ENCODE measurements at places on chromosomes 5 and 9. TPM values are rescaled to one million over a fixed set of nuclear protein-coding genes. Genes with fewer than 3 reads are reported as not detected.

DNA sequence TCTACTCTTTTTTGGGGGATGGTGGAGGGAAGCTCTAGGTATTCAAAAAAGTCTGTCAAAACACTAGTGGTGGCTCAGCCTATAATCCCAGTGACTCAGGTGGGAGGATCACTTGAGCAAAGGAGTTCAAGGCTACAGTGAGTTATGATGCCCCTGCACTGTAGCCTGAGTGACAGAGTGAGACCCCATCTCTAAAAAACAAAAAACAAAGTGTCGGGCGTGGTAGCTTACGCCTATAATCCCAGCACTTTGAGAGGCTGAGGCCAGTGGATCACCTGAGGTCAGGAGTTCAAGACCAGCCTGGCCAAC lies 15.8 kb upstream of the SLC35D2 start:
- H3K4me3 ChIP-seq, result no peak overlapping the region
- H3K4me1 ChIP-seq, result peaks cover 9% of the 10 kb centered on the region
- peak overlapping the region; percentile 41 for H3K27ac ChIP-seq
- no peaks in the 10 kb centered on the region for H3K27me3 ChIP-seq
- H3K36me3 ChIP-seq, result no peaks in the 10 kb centered on the region

Gene GMCL2
- polyA plus RNA-seq, result not detected

Gene ACO1
- polyA plus RNA-seq, result 45.7 TPM

Gene TMC1
- polyA plus RNA-seq, result 0.30 TPM

DNA sequence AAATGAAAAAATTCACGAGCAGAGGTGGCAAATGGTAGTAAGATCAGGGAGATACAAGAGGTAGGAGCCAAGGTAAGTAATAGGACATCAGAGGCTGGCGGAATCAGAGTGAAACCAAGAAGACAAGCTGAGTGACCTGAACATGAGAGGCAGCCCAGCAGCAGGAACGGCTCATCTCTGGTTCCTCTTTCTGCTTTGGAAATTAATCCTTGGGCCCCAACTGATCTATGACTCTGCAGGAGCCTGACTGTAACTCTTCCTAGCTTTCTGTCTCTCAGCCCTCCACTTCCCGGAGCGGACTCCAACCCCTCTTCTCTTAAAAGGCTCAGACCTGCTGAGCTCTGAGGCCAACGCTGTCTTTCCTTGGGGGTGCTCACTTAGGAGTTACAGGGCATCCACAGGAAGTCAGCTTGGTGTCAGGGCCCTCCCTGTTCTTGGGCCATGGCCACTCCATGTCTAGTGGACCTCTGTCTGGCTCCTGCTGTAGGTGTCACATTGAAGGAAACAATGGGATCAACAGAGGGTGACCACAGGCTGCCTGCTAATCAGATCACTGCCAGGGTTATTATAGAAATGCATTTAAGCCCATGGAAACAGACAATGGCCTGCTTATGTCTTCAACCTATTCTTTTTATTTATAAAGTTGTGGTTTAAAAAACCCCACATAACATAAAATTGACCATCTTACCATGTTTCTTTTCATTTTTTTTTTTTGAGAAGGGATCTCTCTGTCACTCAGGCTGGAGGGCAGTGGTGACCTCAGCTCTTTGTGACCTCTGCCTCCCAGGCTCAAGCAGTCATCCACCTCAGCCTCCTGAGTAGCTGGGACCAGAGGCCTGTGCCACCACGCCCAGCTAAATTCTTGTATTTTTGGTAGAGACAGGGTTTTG lies 22.5 kb upstream of the SHB start:
- DNase-seq, result no peak
- H3K27ac ChIP-seq, result no peak overlapping the region
- H3K27me3 ChIP-seq, result no peaks in the 10 kb centered on the region
- H3K4me1 ChIP-seq, result peaks cover 11% of the 10 kb centered on the region
- no peaks in the 10 kb centered on the region for H3K36me3 ChIP-seq

Gene FOXD4L3
- polyA plus RNA-seq, result not detected

Gene ZDHHC12
- polyA plus RNA-seq, result 62.0 TPM

- H3K4me3 ChIP-seq, result no peak overlapping the region
- no peaks in the 10 kb centered on the region for H3K27me3 ChIP-seq
- H3K4me1 ChIP-seq, result no peaks in the 10 kb centered on the region
- no peak overlapping the region for H3K27ac ChIP-seq
These were observed 319.2 kb downstream of the GADD45G start for GRCh38 chr9:89923961-89924504.

DNA sequence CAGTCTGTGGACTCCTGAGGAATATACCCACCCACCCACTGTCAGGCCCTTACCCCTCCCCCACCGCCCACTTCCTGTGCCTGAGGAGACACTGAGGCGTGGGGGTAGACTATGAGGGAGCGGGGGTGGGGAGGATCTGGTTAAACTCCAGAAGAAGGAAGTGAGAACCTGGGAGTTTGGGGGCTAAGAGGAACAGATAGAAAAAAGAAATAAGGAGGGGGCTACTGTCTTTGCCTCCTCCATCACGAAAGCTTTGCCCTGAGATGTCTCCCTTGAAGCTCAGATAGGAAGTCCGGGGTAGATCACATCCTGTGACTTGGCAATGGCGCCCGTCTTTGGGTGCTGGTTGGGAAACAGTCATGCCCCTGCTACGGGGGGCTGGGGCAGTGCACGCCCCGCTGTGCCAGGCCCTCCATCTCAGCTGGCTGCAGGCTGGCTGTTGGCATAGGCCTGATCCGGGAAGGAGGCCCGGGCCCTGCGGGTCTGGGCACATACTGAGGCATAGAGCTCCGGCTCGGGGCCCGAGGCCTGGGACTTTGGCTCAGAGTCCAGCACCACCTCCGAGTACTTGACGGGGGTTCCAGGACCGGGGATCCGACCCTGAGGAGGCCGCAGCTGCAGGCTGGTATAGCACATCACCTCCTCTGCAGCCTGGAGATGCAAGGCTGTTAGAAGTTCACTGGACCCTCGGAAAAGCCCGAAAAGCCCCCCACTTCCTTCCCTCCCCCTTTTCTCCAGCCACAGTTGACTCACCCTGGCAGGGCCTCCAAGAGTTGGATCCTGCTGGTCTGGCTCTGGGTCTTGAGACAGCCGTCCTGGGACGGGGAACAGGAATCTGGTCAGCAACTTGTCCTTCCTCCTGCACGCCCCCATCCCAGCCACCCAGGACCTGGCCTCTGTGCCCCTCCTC lies 1.0 kb downstream of the SIT1 start:
- no peak for DNase-seq
- H3K36me3 ChIP-seq, result no peaks in the 10 kb centered on the region
- peaks cover 2% of the 10 kb centered on the region for H3K27me3 ChIP-seq
- H3K4me1 ChIP-seq, result peaks cover 6% of the 10 kb centered on the region

DNA sequence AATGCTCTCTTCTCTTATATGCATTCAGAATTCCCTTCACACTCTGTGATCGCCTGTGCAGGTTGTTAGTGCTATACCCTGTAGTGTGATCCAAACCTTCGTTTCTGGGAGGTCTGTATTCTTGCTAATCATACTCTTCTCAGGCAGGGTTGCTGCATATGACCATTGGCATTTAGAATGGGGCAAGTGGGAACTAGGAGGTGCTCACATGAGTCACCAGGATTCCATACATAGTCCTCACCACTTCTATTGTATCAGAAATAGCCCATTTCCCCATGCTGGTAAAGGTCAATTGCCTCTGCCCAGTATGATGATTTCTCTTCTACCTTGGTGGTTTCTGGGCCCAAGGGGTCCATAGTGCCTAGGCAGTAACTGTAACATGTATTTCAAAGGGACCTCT lies 443.5 kb upstream of the CDH6 start:
- H3K4me1 ChIP-seq, result no peaks in the 10 kb centered on the region
- H3K27ac ChIP-seq, result no peak overlapping the region
- H3K4me3 ChIP-seq, result no peak overlapping the region
- no peaks in the 10 kb centered on the region for H3K36me3 ChIP-seq

Gene TMEM252
- polyA plus RNA-seq, result not detected

DNA sequence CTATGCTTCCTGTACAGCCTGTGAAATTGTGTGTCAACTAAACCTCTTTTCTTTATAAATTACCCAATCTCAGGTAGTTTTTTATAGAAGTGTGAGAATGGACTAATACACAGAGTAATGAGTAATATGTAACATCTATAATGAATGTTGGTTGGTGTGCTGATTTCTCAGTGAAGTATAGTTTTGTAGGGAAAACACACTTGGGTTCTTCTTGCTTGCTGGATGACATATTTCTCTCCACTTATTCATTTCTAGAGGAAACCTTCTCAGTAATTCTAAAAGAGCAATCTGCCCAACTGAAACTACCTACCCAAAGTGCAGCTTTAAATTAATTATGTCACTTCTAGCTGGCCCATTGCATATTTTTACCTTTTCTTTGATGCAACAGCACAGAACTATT lies 81.1 kb upstream of the RORB start:
- H3K36me3 ChIP-seq, result no peaks in the 10 kb centered on the region
- no peak for DNase-seq
- no peak overlapping the region for H3K27ac ChIP-seq
- H3K27me3 ChIP-seq, result no peaks in the 10 kb centered on the region
- no peak overlapping the region for H3K4me3 ChIP-seq

DNA sequence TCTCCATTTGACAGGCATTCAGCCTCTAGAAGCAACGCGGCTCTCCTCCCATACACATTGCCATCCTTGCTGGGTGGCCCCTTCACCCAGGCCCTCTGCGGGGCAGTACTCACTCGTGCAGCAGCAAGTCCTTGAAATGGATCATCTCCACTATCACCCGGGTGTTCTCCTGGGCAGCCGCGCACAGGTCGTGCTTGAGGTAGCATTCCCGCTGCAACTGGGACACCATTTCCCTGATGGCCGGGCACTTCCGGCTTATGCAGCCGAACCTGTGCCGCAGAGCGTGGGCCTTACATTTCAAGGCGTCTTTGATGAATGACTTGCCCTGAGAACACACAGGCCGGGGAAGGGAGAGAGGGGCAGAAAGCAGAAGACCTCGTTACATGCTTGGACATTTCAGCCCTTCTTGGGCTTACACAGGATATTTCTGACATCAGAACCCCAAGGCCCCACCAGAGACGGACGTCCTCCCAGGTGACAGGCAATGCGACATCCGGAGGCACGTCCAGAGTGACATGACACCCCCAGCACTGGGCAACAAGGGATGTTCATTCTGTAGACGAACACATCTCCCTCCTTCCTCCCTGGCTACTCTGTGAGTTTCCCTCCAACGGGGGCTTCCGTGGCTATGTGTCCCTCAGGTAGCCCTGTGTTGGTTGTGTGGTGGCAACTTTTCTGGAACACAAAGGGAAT lies 5.0 kb downstream of the STC2 start:
- H3K27me3 ChIP-seq, result no peaks in the 10 kb centered on the region
- H3K4me1 ChIP-seq, result peaks cover 27% of the 10 kb centered on the region
- peaks cover 19% of the 10 kb centered on the region for H3K36me3 ChIP-seq
- no peak overlapping the region for H3K4me3 ChIP-seq

- no peak for DNase-seq
- H3K27me3 ChIP-seq, result no peaks in the 10 kb centered on the region
- no peak overlapping the region for H3K27ac ChIP-seq
- no peaks in the 10 kb centered on the region for H3K36me3 ChIP-seq
- H3K4me1 ChIP-seq, result peaks cover 2% of the 10 kb centered on the region
- no peak overlapping the region for H3K4me3 ChIP-seq
These were observed 289.9 kb upstream of the ACTBL2 start for GRCh38 chr5:57772512-57772911.

- H3K36me3 ChIP-seq, result no peaks in the 10 kb centered on the region
- no peak overlapping the region for H3K27ac ChIP-seq
- H3K27me3 ChIP-seq, result no peaks in the 10 kb centered on the region
- DNase-seq, result no peak
These were observed 63.4 kb downstream of the SMIM23 start for GRCh38 chr5:171848911-171849520.

DNA sequence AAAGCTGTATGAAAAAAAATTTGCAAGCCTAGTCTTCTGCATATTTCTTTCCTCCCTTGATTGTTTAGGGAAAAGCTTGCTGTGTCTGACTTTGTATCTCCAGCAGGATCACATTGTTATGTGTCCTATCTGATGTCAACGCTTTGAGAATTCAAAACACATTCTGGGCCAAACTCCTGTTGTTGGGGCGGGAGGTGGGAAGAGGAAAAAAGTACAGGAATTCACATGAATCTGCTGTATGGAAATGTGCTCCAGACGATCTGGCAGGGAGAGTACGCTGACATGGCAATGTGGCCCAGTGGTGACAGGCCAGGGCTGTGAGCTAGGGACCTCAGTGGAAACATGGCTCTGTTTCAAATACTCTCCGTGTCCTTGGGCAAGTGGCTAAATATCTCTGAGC lies 87.4 kb upstream of the GNA14 start:
- peaks cover 15% of the 10 kb centered on the region for H3K4me1 ChIP-seq
- no peak overlapping the region for H3K4me3 ChIP-seq
- peak overlapping the region; percentile 75 for H3K27ac ChIP-seq
